Caco-2 (cell line): ENCODE measurements at places on chromosomes 13 and 19.

- DNase-seq = no peak
Measured at GRCh38 chr19:37413313-37414084, 42.6 kb downstream of the ZNF527 start.

GRCh38 chr13:110197026-110197425 lies 109.9 kb downstream of the COL4A1 start:
- peak; percentile 69 for DNase-seq

GRCh38 chr13:37795326-37795725 lies 74.2 kb downstream of the TRPC4 start:
- DNase-seq = no peak

GRCh38 chr13:100625447-100625846 lies 36.9 kb upstream of the GGACT start:
- no peak for DNase-seq

DNA sequence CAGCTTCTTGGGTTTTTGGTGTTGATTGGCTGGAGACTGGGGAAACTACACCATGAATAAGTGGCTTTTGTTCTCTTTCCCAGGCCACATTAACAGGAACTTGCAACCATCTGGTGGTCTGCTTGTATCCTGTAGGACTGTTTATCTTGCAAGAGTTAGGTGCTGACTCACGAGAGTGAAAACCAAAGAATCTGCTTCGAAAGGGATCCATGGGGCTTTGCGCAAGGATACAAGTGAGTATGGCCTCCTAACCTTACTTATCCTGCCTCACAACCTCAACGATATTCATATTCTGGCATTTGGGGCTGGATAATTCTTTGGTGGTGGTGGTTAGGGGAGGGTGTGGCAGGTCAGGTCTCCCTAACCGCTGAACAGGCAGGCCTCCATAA lies 4.7 kb upstream of the SIGLECL1 start:
- no peak for DNase-seq

GRCh38 chr19:56211718-56212117 lies 9.6 kb downstream of the ZSCAN5C start:
- DNase-seq = no peak

- DNase-seq = no peak
Measured at GRCh38 chr13:23866420-23867026, 22.7 kb downstream of the MIPEP start.

DNA sequence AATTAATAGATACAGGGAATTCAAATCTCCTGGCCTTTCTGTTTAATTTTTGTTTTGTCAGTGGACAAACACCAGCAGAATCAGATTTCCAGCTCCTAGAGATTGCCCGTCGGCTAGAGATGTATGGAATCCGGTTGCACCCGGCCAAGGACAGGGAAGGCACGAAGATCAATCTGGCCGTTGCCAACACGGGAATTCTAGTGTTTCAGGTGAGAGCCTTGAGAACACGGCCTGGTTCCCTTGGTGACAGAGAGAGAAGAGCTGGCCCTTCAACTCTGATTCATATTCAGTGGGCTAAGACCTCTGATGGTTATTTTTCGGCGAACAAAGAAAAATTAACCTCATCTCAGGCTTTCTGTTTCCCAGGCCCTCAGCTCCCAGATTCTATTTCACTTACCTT lies 191.3 kb downstream of the STK24 start:
- no peak for DNase-seq

- no peak for DNase-seq
Measured at GRCh38 chr13:71625694-71626093, 241.3 kb downstream of the DACH1 start.

- DNase-seq = no peak
Measured at GRCh38 chr13:31725841-31726240, 13.5 kb upstream of the RXFP2 start.

GRCh38 chr19:34662919-34663318 lies 14.0 kb downstream of the SCGB2B2 start:
- DNase-seq = no peak

- no peak for DNase-seq
Measured at GRCh38 chr19:48926909-48927308, 6.6 kb upstream of the DHDH start.

GRCh38 chr13:97318532-97318931 lies 96.4 kb downstream of the MBNL2 start:
- DNase-seq = no peak

- DNase-seq = no peak
Measured at GRCh38 chr19:7665076-7665475, 3.8 kb upstream of the RETN start.

- no peak for DNase-seq
Measured at GRCh38 chr19:55432241-55432959, 10.7 kb downstream of the SHISA7 start.

DNA sequence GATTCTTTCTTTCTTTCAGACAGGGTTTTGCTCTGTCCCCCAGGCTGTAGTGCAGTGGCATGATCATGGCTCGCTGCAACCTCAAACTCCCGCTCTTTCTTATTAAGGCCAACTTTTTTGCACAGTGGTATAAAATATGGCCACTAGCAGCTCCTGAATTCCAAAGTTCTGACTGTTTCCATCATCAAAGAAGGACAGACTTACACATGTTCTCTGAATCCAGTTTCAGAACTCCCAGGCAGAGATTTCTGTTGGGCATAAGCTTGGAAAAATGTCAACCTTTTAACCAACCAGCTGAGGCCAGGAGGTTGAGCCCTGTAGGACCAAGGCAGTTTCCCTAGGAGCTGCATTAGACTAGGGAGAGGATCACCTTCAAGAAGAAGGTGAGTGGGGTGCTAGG lies 184.1 kb downstream of the HS6ST3 start:
- no peak for DNase-seq

- DNase-seq = peak; percentile 62
Measured at GRCh38 chr19:12721656-12722565, 1.8 kb downstream of the TNPO2 start.

- DNase-seq = no peak
Measured at GRCh38 chr13:95902741-95903140, 150.5 kb downstream of the UGGT2 start.

- DNase-seq = no peak
Measured at GRCh38 chr13:40996426-40997092, 22.6 kb downstream of the ELF1 start.

DNA sequence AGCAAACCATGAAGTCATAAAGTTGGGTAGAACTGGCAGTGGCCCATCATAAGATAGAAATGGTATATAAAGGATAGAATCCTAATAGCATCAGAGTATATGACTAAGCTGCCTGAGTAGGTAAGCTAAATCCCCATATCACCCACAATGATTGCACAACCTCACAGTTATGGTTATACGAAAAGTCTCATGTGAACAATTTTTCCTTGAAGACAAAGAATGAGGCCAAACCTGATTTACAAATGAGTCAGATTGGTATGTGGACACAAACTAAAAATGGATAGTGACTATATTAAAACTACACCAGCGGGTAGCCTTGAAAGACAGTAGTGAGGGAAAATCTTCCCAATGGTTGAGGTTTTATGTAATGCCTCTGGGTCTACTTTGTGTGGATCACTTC lies 40.9 kb upstream of the UFM1 start:
- peak; percentile 17 for DNase-seq

GRCh38 chr19:35545855-35546381 lies 492 bp downstream of the TMEM147 start:
- peak; percentile 65 for DNase-seq

DNA sequence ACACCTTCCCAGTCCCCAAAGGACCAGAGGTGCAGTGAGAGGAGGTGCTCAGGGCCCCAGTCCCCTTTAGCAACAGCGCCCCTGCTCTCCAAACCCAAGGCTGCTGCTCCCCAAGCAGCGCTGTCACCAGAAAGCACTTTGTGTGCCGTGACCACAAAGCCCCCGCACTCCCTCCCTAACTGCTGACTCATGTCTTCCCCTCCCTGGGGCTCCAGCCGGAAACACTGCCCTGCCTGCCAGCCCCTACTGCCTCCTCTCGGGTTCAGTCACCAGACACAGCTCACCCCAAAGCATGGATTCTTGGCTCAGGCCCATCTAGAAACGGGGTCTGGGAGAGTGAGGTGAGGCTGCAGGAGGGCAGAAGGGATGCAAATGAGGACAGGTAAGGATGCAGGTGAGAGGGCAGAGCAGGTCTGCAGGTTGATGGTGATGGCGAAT lies 4.9 kb upstream of the TNFSF14 start:
- no peak for DNase-seq

DNA sequence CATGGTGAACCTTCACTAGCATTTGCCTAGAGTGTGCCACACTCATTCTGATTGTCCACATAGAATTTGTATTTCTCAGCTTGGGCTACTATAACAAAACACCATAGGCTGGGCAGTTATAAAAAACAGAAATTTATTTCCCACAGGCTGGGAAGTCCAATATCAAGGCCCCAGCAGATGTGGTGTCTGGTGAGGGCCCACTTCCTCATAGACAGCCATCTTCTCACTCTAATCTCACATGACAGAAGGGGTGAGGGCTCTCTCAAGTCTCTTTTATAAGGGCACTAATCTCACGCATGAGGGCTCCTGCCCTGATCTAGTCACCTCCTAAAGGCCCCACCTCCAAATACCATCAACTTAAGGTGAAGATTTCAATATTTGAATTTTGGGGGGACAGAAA lies 53.6 kb downstream of the LRRC63 start:
- no peak for DNase-seq

GRCh38 chr19:405121-405965 lies 3.6 kb downstream of the C2CD4C start:
- no peak for DNase-seq

DNA sequence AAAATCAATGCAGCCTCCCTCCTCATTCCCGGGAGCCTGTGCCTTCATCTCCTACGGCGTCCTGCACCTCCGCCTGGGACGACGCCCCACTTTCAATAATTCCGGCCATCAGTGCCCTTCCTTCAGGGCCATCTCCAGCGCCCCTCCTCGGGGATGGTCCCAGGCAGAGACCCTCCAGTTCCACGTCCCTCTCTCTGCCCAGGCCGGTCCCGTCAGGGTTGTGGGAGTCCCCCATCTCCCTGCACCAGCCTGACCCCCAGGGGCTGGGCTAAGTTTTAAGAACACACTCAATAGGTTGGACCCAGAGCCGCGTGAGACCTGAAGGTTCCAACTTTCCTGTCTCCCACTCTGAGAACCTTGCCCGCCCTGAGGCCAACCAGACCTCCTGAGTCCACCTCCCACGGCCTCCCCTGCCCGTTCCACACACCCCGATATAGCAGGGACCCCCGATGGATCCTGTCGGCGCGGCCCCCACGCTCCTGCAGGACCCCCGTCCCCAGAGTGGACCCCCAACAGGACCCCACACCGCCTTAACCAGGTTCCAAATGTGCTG lies 646 bp downstream of the TMEM161A start:
- no peak for DNase-seq

GRCh38 chr13:39503048-39503447 lies 99.9 kb downstream of the LHFPL6 start:
- DNase-seq = no peak

- DNase-seq = peak; percentile 55
Measured at GRCh38 chr19:51407511-51408131, 9.8 kb downstream of the SIGLEC10 start.

- no peak for DNase-seq
Measured at GRCh38 chr13:50711131-50711815, 132.2 kb downstream of the DLEU7 start.

- no peak for DNase-seq
Measured at GRCh38 chr13:75305059-75305458, 176.9 kb downstream of the TBC1D4 start.

- no peak for DNase-seq
Measured at GRCh38 chr13:70473907-70474306, 365.7 kb upstream of the KLHL1 start.

- DNase-seq = no peak
Measured at GRCh38 chr19:18346091-18346490, 5.7 kb downstream of the PGPEP1 start.

DNA sequence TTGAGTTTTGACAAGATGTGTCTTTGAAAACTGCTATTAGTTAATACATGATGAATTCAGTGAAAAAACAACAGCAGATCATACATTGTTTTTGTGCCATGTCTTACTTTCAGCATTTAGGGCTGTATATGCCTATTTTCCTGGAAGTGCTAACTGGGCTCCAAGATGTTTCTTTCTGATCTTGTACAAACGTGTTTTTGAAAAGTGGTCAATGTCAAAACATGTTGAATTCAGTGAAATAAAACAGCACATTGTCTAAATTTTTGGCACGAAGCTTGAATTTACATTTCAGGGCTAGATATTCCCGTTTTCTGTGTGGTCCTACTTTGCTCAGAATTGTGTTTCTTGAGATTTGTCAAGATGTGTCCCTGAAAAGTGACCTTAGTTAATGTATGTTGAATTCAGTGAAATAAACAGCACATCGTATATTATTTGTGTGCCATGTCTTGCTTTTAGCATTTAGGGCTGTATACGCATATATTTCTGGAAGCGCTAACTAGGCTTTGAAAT lies 14.7 kb upstream of the PARP4 start:
- DNase-seq = no peak

- peak; percentile 19 for DNase-seq
Measured at GRCh38 chr19:29532956-29533355, 7.2 kb downstream of the VSTM2B start.

- peak; percentile 24 for DNase-seq
Measured at GRCh38 chr13:99426426-99426825, 74.8 kb upstream of the TM9SF2 start.

- DNase-seq = no peak
Measured at GRCh38 chr13:113429608-113429985, 23.7 kb downstream of the ADPRHL1 start.

- DNase-seq = no peak
Measured at GRCh38 chr19:57719424-57719823, 8.0 kb downstream of the ZNF671 start.

DNA sequence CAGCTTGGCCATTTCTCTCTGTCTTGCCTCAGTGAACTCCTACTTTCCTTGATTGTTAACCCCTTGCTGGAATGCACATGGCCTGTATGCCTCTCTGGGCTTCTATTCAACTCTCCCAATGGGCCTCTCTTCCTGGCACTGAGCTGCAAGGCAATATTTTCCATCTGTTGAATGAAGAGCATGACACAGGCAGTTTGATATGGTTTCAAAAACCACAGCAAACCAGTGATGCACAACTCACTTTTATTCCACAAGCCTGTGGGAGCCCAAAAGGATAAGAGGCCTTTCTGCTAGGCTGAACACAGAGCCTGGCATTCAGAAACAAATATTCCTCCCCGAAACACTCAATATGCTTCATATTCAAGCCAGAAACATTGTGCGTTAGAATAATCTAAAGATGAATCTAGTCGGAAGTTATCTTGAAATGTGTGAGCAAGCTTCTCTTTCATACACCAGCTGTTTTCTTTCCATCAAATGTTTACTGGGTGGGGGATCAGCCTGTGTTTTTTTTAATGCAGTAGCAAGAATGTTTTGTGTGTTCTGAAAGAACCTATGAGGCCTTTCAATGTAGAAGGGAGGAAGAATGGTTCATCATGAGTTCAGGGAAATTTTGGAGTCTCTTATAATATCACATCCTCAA lies 443.1 kb upstream of the SPRY2 start:
- DNase-seq = no peak

DNA sequence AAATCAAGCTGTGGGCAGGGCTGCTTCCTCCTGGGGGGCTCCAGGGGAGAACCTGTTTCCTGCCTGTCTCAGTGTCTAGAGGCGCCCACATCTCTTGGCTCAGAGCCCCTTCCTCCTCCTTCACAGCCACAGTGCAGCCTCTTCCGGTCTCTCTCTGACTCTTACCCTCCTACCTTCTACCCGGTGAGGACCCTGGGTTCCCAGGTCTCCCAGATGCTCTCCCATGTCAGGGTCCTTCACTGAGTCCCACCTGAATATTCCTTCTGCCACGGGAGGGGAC lies 153.1 kb downstream of the KDM4B start:
- no peak for DNase-seq

GRCh38 chr19:50377051-50377461 lies 799 bp downstream of the NR1H2 start:
- no peak for DNase-seq

GRCh38 chr13:86282442-86282841 lies 483.2 kb upstream of the SLITRK6 start:
- DNase-seq = no peak
